ENCODE measurements at places on chromosomes 6 and 20.

DNA sequence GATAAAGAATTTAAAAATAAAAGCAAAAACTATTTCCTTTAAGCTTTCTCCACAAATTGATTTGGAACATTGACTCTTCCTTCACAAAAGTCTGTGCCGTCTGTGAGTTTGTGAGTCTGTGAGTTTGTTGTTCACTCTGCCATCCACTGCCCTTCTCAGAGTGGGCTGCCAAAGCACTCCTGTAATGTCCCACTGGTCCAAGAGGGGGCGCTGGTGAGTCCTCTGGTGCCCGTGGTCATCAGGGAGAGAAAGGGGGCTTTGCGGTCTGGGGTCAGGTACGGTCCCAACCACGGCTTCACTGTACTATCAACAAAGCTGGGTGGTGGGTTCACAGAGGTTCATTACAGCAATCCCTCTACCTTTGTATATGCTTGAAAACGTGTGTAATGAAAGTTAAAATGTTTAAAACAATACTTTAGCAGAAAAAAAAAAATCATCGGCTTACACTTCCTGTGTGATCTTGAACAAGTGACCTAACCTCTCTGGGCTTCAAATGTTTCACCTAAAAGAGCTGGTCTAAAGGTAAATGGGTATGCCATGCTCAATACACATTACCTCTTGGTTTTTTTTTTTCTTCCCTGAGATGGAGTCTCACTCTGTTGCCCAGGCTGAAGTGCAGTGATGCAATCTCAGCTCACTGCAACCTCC, 5.6 kb upstream of the ANKRD60 start:
- DNase-seq, result no peak

DNA sequence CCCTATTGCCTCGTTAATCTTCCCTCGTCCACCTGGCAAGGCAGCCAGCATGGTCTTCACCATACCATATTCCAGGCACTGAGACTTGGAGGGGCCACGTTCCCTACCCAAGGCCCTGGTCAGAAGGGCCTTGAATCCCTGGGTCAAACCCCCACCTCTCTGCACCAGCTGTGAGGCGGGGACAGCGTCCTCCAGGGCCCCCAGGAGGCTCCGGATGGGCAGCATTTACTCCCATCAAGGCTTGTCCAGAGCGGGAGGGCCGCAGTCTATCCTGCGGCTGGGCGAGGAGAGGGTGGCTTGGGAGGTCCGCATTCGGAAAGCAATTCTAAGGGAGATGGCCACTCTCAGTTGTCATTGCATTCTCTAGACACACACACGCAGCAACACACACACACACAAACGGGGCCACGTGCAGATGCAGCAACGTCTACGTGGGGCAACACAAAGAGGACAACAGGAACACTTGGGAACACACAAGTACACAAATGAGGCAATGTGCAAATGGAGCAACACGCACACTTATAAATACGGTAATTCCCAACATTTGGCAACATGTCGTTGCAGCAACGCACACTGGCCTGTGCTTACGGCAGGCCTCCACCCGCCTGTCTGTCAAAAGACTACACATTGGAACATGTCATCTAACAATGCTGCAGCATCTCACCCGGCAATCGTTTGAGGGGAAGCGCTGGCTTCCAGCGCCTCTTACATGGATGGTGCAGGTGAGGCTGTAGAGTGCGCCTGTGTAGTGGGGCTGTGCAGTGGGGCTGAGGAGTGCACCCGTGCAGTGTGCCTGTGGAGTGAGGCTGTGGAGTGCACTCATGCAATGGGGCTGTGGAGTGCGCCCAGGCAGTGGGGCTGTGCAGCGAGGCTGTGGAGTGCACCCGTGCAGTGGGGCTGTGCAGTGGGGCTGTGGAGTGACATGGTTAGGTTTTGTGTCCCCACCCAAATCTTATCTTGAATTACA, 12.9 kb upstream of the NTSR1 start:
- DNase-seq, result no peak

DNA sequence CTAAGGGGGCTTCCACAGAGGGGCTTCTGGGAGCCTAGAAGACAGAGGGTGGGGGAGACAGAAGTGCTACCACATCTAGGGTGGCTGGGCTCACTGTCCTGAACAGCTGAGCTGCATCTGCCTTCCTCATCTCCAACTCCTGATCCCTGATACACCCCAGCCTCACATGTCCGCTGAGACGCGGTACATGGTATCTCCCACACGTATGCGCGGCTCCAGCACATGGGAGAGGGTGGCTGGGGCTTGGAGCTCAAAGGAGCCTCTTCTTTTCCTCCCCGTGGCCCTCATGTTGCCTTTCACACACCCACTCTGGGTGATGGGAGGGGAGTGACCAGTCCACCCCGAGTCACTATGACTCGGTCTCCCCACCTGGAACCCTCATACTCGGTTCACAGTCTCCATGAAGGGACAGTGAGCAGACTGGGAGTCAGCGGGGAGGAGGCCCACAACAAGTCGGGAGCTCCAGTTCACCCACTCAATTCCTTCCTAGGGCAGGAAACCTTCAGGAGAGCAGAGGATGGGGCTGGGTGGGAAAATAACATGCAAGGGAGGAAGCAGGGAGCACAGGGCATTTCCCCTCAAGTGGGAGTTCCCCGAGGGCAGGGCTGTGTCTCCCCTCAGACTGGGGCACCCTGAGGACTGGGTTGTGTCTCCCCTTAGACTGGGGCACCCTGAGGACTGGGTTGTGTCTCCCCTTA, 61.7 kb downstream of the MRPL14 start:
- DNase-seq, result no peak

DNA sequence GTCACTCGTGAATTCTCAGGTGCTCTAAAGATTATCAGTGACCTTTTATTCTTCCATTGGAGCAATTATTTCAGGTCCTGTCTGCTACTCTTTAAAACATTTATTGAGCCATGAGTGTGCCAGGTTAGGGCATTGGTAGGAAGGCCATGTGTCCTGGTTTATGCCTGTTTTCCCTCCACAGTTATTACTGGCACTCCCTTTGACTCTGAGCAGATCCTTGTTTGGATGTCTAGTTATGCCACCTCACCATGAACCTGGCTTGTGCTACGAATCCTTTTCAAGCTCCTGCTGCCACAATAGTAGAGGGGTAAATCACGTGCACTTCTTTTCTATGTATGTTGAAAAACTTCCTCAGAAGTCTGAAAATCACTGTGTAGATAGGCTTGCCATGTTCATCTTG, 27.4 kb downstream of the CRYBG1 start:
- DNase-seq, result no peak

GRCh38 chr6:128242765-128243403, 277.5 kb downstream of the PTPRK start:
- DNase-seq, result no peak

DNA sequence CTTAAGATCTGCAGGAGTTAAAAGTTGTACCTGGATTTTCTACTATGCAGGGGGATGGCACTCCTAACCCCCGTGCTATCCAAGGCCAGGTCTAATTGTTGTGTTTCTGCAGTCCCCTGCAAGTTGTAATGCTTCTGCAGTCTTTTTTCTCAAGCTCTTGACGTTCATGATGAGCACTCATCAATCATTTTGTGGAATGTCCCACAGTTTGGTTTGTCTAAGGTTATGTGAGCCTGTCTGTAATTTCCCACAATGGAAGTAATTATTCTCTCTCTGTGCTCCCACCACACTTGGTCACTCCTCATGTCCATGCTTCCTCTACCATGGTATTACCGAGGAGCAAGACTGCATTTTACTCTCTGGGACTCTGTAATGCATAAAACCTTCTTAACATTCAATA, 107.6 kb upstream of the SSTR4 start:
- DNase-seq, result no peak

- DNase-seq, result no peak
Measured at GRCh38 chr6:124670801-124671200, 291.4 kb upstream of the RNF217 start.

- no peak for DNase-seq
Measured at GRCh38 chr6:30830438-30830837, 53.9 kb upstream of the DDR1 start.

GRCh38 chr6:15491986-15492269, 170.9 kb downstream of the DTNBP1 start:
- DNase-seq, result no peak
